ENCODE measurements at places on chromosomes 3 and 15.
A peak's percentile ranks its signal among the peaks of the same experiment; 100 is the strongest.

DNA sequence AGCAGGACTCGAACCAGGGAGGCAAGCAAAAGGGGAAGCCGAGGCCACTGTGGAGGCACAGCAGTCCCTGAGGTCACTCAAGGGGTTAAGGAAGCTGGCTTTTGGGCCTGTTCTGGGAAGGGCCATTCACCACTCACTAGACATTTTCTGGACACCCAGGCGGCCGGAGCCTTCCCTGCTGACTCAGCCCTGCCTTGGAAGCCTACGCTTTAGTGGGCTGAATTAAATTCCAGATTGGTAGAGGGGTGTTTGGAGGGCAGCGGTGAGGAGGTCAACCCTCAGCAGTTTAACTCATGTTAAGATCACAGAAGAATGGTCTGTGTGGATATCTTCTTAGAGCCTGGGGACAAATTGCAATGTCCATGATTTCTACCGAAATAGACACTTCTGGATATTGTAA, 152.8 kb downstream of the GABRG3 start:
- DNase-seq = no peak

DNA sequence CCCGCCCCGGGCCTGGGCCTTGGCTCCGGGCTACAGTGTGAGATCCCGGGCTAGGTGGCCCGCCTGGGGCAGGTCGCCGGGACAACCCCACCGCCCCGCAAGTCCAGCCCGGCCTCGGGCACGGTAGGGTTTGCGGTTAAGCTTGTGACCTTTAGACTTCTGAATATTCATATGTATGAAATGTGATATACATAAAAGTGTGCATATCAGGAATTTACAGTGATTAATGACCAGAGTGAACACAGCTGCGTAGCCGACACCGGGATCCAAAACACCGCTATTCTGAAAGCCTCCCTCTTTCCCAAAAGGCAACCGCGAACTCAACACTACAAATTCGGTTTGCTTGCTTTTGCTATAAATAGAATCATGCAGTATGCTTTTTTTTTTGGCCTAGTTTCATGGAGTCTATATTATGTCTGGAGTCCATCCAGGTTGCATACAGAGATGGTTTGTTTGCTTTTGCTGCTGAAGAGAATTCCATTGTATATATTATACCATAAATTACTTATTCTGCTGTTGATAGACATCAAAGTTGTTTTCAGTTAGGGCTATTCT, 636 bp upstream of the SNRPA1 start:
- DNase-seq = no peak

DNA sequence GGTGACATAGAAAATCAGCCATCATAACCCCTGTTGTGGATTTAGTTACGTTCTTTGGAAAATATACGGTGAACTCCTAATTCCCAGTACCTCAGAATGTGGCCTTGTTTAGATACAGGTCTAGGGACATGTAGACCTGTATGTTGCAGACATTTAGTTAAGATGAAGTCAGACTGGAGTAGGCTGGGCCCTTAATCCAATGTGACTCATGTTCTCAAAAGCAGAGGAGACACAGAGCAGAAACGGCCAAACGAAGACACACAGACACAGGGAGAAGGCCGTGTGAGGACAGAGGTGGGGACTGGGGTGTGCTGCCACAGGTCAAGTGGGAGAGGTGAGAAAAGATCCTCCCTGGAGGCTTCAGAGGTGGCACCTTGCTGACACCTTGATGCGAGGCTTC, 119.0 kb upstream of the PROK2 start:
- no peak for DNase-seq

- no peak for DNase-seq
Observed at GRCh38 chr3:197286678-197287077, 11.7 kb downstream of the DLG1 start.

GRCh38 chr3:2334921-2335320, 236.3 kb downstream of the CNTN4 start:
- no peak for DNase-seq

DNA sequence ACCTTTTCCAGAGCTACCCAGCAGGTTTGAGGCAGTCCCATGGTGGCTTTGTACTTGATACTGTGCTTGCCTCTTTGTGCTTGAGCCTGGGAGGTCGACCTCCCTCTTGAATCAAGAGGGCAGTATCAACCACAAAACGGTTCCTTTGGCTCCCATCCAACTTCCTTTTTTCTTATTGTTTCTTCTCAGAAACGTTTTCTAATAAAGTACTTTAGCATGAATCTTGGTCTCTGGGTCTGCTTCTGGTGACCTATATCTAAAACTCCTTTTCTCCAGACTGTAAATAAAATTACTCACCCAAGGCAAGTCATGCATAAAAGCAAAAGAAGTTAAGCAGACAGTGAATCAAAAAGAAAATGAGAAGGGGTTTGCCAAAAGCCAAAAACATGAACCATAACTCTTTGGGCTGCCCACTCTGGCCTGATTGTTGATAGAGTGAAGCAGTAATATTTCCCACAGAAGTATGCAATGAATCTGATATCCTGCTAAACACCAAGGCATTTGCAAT, 112.2 kb upstream of the SLC4A7 start:
- DNase-seq = no peak

- no peak for DNase-seq
Observed at GRCh38 chr15:35673093-35673684, 127.2 kb upstream of the DPH6 start.

GRCh38 chr15:55197362-55197705, 593 bp upstream of the RSL24D1 start:
- no peak for DNase-seq

- peak; percentile 4 for DNase-seq
Observed at GRCh38 chr3:137121704-137122314, 164.0 kb downstream of the IL20RB start.

DNA sequence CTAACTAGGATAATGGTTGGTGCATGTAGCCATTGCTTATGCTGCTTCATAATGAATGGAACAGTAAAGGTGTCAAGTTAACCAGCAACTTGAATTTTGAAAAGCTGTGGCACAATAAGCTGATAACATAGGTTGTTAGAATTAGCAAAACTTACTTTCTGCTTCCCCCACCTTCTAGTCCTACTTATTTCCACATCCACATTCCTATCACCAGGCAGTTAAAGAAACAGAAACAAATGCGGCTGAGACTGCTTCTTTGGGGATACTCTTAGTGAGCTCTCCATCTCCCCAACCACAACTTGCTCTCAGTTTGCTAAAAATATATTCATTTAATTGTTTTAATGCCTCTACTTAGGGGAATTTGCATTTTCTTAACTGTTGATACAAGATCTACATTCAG, 215.1 kb downstream of the TIGIT start:
- DNase-seq = no peak

GRCh38 chr3:55330756-55331155, 156.3 kb downstream of the WNT5A start:
- DNase-seq = no peak

GRCh38 chr3:74329096-74329495, 285.4 kb downstream of the CNTN3 start:
- DNase-seq = no peak

- no peak for DNase-seq
Observed at GRCh38 chr3:149266736-149267135, 45.1 kb upstream of the CP start.

DNA sequence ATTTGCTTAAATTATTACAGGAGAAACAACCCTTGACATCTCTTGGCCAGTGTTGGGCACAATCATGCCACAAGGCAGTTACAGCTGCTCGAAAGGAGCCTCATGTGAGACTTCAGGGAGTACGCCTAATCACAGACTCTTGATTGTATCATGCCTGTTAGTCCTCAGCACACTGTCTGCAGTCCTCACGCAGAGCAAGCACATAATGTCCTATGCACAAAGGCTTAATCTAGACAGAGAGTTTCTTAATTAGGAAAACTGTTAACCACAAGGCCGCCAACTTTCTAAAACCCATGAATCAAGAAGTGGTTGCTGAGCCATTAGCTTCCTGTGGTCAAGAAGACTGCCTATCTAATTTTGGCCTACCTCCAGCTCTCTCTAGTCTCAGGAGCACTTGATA, 172.0 kb downstream of the UNC13C start:
- no peak for DNase-seq

GRCh38 chr15:20645956-20646355, 104.4 kb upstream of the GOLGA6L6 start:
- peak; percentile 31 for DNase-seq

DNA sequence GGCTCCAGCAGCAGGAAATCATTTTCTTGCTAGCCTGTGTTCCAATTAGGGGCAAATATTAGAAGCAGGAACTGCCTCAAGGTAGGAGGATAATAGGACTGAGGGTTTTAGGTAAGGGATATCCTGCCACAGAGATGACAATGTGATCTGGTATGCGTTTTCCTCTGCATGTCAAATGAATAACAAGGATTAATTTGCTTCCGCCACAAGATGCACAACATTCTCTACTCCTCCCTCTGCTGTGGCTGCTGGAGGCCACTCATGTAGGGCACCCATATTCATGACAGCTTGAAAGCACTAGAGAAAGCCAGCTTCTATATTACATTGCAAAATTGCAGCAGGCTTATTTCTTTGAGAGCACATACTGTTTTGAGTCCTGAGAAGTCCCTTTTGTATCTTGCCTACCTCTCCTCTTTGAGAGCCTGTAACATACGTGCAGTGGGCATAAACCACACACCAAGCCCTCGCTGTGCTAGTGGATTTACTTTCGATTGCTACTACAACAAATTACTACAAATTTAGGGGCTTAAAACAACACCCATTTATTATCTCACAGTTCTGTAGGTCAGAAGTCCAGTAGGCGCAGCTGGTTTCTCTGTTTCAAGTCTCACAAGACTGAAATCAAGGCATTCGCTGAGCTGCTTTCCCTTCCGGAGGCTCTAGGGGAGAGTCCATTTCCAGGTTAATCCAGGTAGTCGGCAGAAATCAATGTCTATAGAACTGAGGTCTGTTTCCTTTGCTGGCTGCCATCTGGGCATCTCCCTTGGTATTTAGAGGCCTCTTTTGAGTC, 5.9 kb upstream of the CD47 start:
- DNase-seq = no peak

- no peak for DNase-seq
Observed at GRCh38 chr15:45645026-45645980, 10.5 kb downstream of the SQOR start.

GRCh38 chr3:51955893-51956770, 951 bp downstream of the GPR62 start:
- DNase-seq = peak; percentile 43

- no peak for DNase-seq
Observed at GRCh38 chr3:114758831-114759699, 388.0 kb downstream of the ZBTB20 start.

DNA sequence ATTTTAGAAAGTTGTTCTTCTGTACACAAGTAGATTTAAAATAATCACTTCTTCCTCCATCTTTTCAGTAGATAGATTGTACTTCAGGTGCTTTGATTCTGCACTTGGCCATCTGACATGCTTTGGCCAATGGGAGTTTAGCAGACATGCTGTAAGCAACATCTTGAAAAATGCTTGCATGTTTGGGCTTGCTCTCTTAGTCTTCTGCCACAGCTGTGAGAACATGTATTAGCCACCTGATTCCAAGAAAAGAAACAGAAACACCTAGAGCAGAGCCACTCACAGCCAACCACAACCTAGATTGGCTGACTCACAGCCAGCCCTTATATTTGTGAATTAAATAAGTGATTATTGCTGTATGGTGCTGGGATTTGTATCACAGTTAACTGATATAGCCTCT, 70.2 kb upstream of the GADL1 start:
- DNase-seq = no peak

DNA sequence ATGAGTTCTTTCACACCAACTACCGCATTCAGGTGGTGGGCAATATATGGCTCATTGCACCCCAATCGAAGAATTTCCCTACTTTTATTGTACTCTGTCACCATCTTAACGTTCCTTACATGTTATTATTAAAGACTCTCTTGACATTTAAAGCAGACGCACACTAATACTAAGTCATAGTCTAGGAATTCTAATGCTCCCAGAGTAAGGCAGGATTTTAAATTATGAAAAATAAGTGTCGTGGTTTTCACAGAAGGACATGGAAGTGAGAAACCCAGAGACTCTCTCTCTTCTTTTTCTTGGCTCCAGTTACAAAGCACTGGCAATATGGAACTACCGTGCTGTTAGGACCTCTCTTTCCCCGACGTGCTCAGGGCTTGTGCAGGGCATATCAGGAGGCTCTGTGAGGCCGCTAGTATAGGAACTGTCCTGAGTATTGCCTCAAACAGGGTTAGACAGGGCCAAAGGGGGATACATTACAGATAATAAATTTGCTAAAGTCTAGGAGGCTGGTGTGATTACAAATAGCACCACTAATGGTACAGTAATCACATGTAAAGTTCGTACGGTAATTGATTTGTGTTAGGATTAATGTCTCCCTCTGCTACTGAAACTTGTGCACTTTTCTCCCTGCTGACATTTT, 590.8 kb downstream of the FOXP1 start:
- no peak for DNase-seq

DNA sequence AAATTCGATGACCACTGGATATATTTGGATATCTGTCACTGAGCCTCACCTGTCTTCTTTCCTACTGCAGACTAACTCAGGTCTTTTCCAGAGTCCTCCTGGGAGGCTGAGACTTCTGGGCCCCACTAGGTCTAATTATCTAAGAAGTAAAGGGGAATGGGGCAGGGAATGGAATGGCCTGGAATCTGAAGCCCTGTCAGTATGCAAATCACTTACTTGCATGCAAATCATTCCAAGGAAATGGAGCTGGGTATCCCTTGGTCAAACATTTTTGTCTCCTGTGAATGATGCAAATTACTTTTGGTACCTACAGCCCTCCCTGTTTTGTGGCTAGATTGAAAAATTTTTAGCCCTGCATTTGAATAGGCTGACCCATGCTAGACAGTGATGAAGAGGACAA, 5.3 kb upstream of the SPSB4 start:
- no peak for DNase-seq

DNA sequence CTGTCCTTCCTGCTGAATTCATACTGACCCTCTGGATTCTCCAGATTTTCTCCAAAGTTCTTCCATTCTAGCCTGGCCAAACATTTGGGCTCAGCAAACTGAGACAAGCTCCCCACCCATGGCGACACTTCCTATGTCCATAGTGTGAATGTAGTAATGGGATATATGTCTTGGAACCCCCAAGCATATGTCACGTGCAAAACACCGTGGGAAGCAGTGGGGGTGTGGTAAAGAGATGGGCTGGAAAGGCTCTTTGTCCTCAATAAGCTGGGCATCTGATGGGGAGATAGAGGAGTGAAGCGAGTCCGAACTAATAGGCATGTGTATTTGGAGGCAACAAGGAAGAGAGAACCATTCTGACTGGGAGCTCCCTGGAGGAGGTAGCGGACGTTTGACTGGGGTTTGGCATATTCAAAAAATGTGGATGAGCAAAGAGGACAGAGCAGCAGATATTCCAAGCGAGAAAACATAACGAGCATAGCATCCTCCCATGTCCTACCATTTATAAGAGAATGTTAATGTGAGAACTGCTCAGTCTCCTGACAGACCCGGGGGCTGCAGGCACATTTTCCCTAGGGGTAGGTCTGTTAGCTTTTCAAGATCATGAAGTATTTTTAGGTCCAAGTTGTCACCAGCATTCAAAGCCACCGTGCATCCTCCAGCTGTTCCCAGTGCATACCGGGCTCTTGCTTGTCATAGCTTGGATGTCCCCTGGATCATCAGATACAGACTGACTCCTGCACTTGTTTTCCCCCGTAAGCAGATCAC, 25.6 kb downstream of the TPM1 start:
- DNase-seq = no peak

Measured in stimulated activated CD4-positive, alpha-beta T cell treated with anti-CD3 and anti-CD28 coated beads, Interleukin-4, amount 100 ng/mL, for 1 hour (primary cell).